Endothelial cell (in vitro differentiated cells): ENCODE measurements at places on chromosomes 11 and 22.
A peak's percentile ranks its signal among the peaks of the same experiment; 100 is the strongest.

GRCh38 chr11:43758927-43759326 is 78.4 kb downstream of the HSD17B12 start:
- DNase-seq = no peak

DNA sequence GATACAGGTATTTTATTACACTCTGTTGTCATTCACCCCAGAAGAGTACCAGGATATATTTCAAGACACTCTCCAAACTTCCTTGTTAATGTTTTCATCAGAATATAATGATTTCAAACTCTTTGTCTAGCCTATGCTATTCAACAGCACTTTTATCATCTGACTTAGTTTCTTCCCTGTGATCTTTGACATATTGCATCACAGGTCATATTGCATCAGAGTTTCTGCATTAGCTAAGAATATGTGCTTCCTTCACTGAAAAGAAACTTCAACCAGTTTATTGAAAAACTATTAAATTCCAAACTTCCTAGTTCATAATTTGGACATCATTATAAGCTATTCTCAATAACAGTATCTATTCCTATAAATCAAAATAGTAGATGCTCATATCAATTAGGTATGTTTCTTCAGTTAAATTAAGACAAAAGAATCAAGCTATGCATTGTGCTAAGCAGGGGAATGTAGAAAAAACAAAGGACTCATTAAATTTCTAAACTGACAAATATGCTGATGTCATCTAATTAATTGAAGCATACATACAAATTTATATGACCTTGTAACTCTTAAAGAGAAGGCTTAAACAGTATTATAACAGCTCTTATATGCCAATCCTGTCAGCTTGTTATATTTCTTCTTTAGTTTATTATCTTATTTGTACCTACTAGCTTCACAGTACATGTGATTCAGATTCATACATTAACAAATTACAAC is 361.8 kb upstream of the LUZP2 start:
- no peak for DNase-seq

GRCh38 chr11:110079726-110080125 is 13.5 kb upstream of the ZC3H12C start:
- DNase-seq = no peak

DNA sequence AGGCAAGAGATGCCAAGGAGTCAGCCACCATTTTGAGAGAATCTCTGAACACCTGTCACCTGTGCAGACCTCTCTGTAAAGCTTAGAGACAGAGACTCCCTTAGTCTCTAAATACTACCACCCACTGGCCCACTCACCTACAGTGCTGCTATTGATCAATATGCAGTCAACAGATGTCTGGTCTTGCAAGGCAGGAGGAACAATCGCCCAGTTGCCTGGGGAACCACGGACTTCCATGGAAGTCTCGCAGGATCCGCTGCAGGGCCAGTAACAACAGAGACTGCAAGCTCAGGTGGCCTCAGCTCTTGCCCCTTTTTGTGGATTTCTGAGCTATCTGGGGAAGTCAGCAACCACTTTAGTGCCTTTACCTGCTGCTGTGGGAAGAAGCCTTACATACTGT is 195.1 kb downstream of the OPCML start:
- DNase-seq = no peak

DNA sequence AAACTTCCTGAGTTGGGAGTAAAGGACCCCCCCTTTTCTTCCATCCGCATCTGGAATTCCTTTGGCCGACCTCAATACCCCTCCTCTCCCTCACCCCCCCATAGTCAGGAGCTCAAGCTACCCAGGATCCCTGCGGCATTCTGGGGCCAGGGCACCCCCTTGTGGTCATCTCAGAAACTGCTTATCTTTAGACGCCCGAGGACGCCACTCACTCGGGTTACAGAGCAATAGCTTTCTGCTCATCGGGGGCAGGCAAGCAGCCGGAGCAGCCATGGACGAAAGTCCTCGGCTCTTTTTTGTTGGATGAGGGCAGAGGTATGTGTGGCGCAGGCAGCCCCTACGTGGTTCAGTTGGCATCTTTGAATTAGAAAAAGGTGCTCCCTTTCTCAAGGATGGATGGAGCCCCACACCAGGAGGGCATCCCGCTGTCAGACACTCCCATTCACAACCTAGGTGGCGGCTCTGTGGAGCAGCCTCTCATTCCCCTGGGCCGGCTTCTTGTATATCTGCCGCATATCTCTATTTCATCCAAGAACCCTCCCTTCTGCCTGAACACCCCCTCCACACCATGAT is 2.3 kb downstream of the C1QTNF5 start:
- peak; percentile 83 for DNase-seq

DNA sequence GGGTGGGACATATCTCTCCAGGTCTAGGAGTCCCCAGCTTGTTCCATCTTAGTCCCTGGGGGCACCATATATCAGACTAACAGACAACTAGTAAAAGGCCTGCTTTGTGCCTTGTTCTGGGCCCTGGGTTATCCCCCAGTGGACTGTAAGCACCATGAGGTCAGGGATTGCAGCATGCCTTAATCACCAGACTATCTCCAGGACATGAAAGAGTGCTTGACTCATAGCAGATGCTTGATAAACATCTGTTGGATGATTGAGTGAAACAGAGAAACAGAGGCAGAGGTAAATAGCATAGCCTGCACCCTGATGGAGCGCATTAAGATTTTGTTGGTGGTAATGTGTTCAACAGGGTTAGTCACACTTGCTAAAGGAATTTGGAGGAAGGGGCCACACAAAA is 94.1 kb downstream of the MICAL2 start:
- DNase-seq = no peak

- DNase-seq = no peak
Observed at GRCh38 chr11:87266751-87267150, 229.0 kb downstream of the TMEM135 start.

GRCh38 chr22:21446128-21446826 is 20.9 kb upstream of the TMEM191C start:
- DNase-seq = peak; percentile 3

DNA sequence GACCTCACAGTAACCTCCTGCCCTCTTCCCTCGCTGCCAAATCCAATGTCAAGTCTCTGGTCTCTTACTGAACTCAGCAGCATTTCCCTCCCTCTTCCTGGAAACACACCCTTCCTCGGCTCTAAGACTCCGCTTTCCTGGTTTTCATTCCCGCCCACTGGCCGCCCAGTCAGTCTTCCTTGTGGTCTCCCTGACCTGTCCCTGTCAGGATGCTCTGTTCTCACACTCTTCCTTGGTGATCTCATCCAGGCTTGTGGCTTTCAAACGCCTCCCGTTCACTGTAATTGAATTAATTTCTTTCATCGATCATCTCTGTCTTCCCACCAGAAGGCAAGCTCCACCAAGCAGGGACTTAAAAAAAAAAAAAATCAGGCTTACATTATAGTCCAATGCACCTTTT is 33.5 kb downstream of the MYO18B start:
- DNase-seq = peak; percentile 60

- no peak for DNase-seq
Observed at GRCh38 chr22:29510542-29510941, 30.5 kb downstream of the NEFH start.

DNA sequence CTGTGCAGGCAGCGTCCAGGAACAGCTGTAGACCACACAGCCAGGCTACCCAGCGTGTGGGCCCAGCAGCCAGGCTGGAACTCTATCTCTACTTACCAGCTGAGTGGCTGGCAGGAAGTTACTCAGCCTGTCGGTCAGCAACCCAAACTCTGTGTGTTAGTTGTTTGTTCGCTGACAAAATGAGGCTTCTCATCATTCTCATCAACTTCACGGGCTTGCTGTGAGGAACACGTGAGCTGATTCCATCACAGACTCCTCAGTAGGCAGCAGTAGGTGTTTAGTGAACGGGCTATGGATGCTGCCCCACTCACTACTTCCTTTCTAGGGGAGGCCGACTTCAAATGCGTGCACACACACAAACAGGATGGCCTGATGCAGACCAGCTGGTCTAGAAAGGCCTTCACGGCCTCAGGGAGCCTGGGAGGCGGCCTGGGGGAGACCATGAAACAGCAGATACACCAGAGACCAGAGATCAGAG is 830 bp upstream of the SPDYC start:
- no peak for DNase-seq

- DNase-seq = no peak
Observed at GRCh38 chr22:45238957-45239680, 1.6 kb downstream of the KIAA0930 start.

GRCh38 chr11:8206251-8207079 is 37.6 kb upstream of the RIC3 start:
- DNase-seq = peak; percentile 72

DNA sequence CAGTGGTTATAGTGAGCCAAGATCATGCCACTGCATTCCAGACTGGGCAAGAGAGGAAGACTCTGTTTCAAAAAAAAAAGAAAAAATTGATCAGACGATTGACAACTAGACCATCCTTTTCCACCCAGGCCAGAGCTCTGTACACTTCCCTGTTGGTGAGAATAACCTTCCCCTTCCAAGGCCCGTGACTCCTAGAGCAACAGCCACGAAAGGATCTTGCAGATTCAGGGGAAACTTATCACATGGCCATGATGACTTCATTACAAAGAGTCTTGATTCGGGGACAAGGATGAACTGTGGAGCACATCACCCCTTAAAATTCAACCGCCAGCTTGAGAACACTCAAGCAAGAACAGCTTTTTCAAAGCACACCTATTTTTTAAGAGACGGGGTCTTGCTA is 10.3 kb downstream of the CD5 start:
- DNase-seq = no peak

DNA sequence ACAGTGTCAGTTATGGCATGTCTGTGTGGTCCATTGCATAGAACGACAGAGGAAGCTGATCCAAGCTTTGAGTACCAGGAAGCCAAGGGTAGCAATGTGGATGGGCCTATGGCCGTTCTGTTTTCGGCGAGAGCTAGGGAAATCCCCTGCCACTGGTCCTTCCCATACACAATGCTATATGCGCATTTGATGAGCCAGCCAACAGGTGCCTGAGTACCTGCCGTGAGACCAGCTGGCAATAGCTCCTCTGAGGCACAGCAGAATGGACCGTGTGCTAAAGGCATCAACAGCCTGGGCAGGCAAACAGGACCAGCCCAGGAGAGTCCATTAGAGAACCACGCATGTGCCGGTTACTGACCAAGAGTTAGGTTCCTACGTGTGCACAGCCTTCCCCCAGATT is 753.0 kb downstream of the NTM start:
- no peak for DNase-seq

GRCh38 chr11:127890030-127890615 is 697.2 kb downstream of the ETS1 start:
- DNase-seq = no peak

- DNase-seq = no peak
Observed at GRCh38 chr11:127106938-127107337, 106.4 kb upstream of the KIRREL3 start.

- DNase-seq = no peak
Observed at GRCh38 chr22:26671317-26672059, 14.1 kb downstream of the MIAT start.

GRCh38 chr11:47143322-47143721 is 33.4 kb downstream of the ARFGAP2 start:
- no peak for DNase-seq

GRCh38 chr11:116233561-116233960 is 539.2 kb downstream of the BUD13 start:
- DNase-seq = no peak

- no peak for DNase-seq
Observed at GRCh38 chr11:77287615-77288273, 13.7 kb downstream of the GDPD4 start.

DNA sequence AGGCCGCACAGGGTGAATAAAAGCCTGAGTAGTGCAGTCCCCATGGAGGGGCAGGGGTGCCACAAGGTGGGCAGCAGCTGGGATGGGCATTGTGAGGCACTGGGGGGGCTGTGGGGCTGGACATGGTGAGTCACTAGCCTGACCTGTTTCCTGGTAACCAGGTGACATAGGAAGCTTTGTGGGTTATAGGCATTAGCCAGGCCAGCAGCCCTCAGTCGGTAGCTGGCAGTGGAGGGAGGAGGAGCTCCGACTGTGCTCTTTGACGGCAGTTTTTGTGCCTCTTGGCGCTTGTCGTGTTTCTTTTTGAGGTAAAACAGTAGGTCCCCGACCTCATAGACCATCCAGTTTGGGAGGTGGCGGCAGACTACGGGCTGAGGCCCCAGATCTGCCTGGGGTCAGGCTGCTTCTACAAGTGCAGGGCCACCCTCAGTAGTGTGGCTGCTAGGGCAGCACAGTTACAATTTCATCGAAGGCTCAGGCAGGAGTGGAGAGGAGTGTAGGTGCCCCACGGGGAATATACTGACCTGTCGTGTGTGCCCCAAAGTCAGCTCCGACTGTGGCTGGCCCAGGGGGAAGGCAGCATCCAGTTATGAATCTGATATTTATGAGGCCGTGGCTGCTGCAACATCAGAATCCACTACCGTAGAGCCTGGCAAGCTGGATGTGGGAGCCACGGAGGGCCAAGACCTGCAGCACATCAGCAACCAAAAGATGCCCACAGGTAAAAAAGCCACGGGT is 107.7 kb downstream of the CRYBB2 start:
- no peak for DNase-seq

DNA sequence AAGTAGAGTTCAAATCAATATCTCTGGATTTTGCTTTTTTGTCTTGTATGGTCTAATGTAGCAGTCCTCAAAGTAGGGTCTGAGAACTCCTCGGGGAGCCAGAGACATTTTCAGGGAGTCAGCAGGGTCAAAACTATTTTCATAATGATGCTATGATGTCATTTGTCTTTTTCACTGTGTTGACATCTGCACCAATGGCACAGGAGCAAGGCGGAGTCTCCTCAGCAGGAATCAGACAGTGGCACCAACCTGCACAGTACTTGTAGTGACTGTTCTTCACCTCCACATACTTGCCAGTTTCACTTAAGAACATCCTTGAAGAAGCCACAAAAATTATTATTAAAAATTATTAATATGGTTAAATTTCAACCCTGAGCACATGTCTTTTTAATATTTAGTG is 14.9 kb upstream of the FXYD6 start:
- no peak for DNase-seq

DNA sequence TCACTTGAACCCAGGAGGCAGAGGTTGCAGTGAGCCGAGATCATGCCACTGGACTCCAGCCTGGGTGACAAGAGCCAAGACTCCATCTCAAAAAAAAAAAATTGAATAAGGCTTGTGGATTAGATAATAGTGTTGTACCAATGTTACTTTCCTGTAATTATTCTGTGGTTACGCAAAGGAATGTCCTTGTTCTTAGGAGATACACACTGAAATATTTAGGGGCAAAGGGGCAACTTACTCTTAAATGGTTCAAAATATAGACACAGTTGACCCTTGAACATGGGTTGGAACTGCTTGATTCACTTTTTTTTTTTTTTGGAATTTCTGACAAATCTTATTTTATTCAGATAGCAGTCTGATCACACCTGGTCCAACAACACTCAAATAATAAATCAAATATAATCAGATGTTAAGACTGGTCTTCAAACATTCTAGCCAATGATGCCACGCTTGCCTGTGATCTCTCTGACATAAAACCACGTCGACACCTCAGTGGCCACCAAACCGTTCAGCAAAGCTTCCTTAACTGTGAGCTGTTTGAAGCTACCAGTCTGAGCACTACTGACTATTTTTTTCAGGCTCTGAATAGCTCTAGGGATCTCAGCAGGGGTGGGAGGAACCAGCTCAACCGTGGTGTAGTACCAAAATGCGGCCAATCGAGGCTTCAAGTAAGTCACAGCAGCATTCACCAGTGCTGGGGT is 710 bp downstream of the ATP5MGL start:
- no peak for DNase-seq
